Common myeloid progenitor, CD34-positive (primary cell): ENCODE measurements at places on chromosomes 4 and X.

GRCh38 chr4:92100975-92101374 is 202.8 kb upstream of the GRID2 start:
- no peak for DNase-seq

- no peak for DNase-seq
Measured at GRCh38 chrX:10667143-10667542, 46.8 kb upstream of the MID1 start.

DNA sequence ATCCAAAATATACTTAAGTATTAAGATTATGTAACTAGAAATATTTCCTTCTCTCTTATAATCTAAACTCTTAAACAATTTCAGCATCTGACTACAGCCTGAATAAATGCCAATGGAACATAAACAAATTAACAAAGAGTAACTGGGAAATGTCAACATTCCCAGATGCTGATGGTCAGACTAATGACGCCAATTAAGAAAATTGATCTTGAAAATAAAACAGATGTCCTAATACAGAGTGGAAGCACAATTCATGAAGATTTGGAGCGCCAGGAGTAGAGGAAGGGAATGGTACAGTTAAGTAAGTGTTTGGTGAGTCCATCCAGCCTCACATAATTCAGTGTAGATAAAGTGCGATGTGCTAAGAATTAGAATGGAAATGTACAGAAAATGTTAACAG is 203.7 kb upstream of the NWD2 start:
- DNase-seq, result no peak

GRCh38 chrX:77820091-77820727 is 34.2 kb upstream of the ATRX start:
- no peak for DNase-seq

DNA sequence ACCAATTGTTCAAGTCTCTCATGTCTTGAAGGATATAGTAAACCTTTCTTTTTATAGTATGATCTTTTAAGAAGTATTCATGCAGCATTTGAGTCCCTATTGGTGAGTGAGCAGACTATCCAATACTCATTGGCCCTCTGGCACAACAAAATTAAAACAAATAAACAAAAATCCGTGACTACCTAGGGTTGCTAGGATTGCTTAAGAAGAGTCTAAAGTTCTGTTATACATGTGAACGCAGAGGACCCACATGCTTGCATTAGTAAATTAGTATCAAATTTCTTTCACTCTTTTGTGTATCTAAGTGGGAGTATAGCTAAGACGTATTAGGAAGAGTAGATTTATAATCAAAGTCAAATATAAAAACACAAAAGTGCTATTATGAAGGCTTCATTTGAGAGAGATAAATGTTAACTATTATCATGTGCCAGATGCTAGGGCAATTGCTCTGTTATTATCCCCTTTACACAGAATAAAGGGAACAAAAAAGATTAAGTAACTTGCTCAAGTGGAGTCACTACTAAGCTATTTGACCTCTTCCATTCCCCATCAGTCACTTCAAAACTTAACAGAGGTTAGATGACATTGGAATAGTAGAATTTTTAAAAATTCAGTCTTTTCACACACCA is 29.2 kb upstream of the LARP1B start:
- no peak for DNase-seq

GRCh38 chr4:95524184-95524583 is 24.6 kb downstream of the UNC5C start:
- DNase-seq, result no peak

DNA sequence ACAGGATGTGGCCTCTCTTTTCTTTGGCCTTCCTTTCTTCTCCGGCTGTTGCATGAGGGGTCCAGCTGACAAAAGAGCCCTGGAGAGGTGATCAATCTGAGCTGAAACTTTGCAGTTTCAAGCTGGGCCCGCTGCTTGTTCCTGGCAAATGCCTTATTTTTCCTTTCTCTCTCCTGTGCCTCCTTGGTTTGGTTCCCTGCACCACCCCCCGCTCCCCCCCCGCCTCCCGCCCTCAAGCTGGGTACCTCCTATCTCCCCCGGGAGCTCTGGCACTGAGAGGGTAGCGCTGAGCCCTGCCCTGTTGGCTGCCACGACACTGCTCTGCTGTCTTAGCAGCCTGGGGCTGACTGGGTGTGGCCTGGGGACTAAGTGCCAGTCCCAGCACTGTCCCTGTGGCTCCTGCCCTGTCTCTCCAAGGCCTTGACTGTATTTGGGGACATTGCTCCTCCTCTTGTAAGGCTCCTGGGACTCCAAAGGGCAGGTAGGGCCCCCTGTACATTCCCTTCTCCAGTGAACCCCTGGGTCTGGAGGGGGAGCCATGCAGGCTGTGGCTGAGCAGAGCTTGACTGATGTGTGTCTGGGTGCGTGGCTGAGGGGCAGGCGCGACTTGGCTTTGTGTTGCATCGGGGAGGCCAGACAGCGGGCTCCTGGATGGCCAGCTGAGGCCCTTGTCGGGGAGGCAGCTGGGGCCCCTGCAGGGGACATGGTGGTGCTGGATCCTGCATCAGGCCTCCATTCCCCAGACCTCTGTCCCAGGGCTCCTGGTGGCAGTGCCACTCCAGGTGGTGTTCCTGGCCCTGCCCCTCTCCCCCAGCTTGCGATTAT is 1.1 kb downstream of the PLXNA3 start:
- DNase-seq, result no peak

DNA sequence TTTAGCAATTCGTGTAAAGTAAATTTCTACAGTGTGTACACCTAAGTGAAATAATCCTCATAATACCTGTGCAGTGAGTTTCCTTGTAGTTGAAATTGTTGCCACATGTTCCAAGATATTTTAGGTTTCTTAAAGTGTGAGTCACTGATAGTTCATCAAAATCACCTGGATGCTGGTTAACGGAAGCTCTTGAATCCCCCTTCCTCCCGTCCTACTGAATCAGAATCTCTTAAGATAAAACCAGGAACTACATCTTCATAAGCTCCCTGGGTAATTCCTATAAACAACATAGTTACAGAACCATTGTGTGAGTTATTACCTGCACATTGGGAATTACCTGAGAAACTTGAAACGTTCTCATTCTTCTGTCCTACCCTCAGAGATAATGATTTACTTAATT is 197.4 kb upstream of the HS3ST1 start:
- no peak for DNase-seq

GRCh38 chr4:96406742-96407141 is 566.8 kb downstream of the PDHA2 start:
- no peak for DNase-seq

- no peak for DNase-seq
Measured at GRCh38 chr4:110292994-110293744, 94.8 kb upstream of the ELOVL6 start.

GRCh38 chrX:112941209-112941837 is 100.7 kb upstream of the AMOT start:
- peak; percentile 37 for DNase-seq

DNA sequence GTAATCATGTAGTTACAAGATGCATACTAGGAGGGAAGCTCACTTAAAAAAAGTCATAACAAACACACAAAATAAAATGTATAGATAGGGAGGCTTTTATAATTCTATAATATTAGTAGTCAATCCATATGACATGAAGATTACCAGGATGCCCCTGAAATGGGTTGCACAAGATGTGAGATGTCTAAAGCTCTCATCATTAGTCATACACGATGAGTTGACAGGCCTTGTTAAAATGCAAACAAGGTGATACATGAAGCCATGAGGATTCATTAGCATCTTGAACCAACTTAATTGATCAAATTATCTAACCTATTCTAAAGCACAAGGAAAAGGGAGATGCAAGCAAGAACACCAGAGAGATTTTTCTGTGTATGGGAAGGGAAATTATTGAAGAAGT is 470.2 kb downstream of the IQCM start:
- no peak for DNase-seq

DNA sequence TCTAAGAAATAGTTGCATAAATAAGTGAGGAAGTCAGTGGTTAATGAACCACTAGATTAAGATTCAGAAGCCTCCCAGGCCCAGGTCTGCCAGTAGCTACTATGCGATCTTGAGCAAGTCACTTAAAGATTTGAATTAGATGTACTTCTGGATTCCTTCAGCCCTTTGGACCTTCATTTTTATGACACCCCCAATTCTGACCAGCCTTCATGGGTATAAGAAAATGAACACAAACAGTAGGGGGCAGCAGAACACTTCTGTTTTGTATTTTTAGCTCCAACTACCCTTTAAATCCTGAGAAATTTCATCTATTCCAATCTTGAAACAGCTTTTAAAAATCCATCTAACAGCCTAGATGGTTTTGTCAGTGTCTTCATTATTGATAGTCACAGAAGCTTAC is 19.0 kb downstream of the TMEM47 start:
- DNase-seq, result peak; percentile 22

DNA sequence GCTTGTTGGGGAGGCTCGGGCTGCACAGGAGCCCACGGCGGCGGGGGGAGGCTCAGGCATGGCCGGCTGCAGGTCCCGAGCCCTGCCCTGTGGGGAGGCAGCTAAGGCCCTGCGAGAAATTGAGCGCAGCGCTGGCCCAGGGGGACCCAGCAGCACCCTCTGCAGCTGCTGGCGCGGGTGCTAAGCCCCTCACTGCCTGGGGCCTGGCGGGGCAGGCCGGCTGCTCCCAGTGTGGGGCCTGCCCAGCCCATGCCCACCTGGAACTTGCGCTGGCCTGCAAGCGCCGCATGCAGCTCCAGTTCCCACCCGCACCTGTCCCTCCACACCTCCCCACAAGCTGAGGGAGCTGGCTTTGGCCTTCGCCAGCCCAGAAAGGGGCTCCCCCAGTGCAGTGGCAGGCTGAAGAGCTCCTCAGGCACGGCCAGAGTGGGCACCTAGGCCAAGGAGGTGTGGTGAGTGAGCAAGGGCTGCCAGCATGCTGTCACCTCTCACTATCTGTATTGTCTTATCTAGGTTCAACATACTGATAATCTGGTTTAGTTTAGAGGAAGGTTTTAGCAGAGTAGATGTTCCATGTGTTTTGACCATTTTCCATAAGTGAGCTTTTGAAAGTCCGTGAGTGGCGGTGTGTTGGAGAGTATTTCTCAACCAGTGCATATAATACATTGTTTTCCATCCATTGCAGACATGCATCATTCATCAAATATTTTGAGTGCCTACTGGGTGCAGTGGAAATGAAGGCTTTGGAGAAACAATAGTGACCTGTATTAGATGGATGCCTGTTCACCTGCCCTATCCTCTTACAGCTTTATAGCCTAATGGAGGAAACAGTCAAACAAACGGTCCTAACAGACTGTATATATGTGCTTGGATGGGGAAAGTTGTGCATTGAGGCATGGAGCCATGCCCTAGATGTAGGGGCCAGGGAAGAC is 13.1 kb downstream of the PI4K2B start:
- DNase-seq, result no peak

- DNase-seq, result peak; percentile 48
Measured at GRCh38 chrX:134718105-134718965, 60.1 kb upstream of the PLAC1 start.

DNA sequence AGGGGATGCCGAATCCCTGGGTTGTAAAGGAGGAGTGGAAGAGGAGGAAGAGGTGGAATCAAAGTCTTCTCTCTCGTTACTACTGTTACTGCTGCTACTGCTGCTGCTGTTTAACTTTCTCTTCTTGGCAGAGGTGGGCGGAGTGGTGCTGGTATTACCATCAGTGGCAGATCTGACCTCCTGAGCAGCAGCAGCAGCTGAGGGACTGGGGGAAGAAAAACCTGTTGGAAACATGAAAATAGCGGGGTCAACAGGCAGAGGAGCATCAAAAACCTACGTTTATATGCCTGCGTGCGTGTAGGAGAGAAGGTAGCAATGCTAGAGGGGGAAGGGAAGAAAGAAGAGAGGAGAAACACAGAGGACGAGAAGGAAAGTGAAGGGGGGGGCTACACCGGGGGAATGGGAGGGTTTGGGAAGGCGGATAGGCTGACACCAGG is 339 bp downstream of the CUL4B start:
- peak; percentile 42 for DNase-seq

DNA sequence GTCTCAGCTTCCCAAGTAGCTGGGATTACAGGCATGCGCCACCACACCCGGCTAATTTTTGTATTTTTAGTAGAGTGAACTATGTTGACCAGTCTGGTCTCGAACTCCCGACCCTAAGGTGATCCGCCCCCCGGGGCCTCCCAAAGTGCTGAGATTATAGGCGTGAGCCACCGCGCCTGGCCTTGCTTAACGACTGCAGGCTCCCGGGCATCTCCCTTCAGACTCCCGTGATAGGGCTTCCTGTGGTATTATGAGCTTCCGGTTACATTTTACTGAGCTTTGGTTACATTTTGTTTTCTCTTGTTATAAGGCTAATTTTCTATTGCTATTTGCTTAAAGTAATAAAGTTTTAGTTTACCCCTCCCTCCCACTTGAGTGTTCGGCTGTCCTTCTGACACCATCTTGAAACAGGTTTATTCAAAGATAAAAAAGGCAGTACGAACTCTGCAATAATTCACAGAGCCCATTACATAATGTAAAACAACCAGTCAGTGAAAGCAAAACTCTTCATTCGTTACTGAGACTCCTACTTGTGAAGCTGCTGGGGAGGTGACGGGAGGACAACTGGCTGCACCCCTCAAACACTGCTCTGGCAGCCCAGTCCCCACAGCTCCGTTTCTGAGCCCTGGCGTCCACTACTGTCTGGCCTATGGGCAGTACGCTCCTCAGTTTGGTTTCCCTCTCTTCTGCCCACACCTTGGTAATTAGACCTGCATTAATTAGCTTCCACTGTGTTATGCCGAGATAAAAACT is 795.7 kb upstream of the SLIT2 start:
- no peak for DNase-seq

DNA sequence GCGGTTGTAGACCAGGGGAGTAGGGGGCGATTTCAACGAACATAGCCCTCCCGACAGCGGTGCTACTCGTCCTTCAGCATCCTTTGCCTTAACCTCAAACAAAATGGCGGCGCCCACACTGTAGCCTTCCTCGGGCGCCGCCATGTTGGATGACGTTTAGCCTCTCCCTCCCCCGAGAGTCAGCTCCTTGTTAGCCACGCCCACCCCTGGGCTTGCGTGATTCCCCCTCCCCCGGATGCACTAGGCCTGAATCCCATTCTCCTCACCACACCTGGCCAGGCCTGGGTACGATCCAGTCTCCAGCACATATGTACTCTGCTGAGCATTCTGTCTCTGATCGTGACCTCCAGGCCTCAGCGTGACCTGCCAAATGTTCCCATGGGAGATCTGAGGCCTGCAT is 49.0 kb upstream of the ZNF157 start:
- no peak for DNase-seq

DNA sequence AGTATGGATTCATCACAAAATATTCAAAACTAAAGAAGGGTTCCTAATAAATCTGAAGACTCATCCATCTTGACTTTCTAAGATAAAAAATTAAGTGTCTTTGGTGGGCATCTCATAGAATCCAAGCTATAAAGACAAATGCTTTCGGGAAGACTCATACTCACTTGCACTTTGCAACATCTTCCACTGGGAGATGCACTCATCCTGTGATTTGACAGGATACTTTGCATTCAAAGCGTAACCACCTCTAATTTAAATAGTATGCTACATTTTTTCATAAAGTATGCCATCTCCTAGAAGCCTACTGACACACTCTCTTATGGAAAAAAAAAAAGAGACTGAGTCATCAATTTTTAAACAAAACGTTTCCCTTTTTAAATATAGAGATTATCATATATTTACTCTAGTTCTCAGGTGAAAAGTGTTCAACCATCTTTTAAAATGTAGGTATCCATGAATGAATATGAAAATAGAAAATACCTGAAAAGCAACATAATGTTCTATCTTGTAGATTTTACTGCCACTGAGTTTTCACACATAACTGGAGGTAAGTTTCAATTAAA is 119.6 kb downstream of the KLHL13 start:
- DNase-seq, result peak; percentile 9

GRCh38 chr4:105765690-105766407 is 57.3 kb downstream of the GSTCD start:
- no peak for DNase-seq
